Endothelial cell of coronary artery (primary cell): ENCODE measurements at places on chromosomes 2 and 18. TPM values are rescaled to one million over a fixed set of nuclear protein-coding genes. Genes with fewer than 3 reads are reported as not detected.

FEV gene
- not detected in 2 replicates for total RNA-seq

TUBA3E gene
- total RNA-seq: not detected in 2 replicates

CFAP210 gene
- total RNA-seq: not detected in 2 replicates

ATP8B1 gene
- total RNA-seq: 67.1 and 67.3 TPM in 2 replicates

EDAR gene
- total RNA-seq: not detected in 2 replicates

POTEI gene
- 0.09 TPM in 2 replicates for total RNA-seq

NAT8 gene
- total RNA-seq: not detected in 2 replicates

CREB1 gene
- total RNA-seq: 30.5 and 36.2 TPM in 2 replicates

HOXD13 gene
- total RNA-seq: not detected in 2 replicates

ASAP2 gene
- total RNA-seq: 42.7 and 61.9 TPM in 2 replicates

CXCR1 gene
- not detected in 2 replicates for total RNA-seq

ACYP2 gene
- total RNA-seq: 3.9 and 6.6 TPM in 2 replicates

UPP2 gene
- not detected in 2 replicates for total RNA-seq

DPP4 gene
- total RNA-seq: 5.0 and 11.3 TPM in 2 replicates

FEZ2 gene
- total RNA-seq: 69.2 and 112 TPM in 2 replicates

MARCHF4 gene
- 3.2 and 7.2 TPM in 2 replicates for total RNA-seq

XIRP2 gene
- total RNA-seq: 0.09 TPM in 1 of 2 replicates, not detected in the other

CFAP65 gene
- under 0.01 TPM in 1 of 2 replicates, not detected in the other for total RNA-seq

ADGRF3 gene
- under 0.01 TPM in 1 of 2 replicates, not detected in the other for total RNA-seq

ZNF804A gene
- total RNA-seq: 0.27 TPM in 1 of 2 replicates, not detected in the other

LOXHD1 gene
- total RNA-seq: not detected in 2 replicates

GFPT1 gene
- total RNA-seq: 25.9 and 35.2 TPM in 2 replicates

MAPK4 gene
- total RNA-seq: under 0.01 TPM in 1 of 2 replicates, not detected in the other

GKN2 gene
- 0.18 TPM in 1 of 2 replicates, not detected in the other for total RNA-seq

CHRND gene
- not detected in 2 replicates for total RNA-seq
